ENCODE measurements at places on chromosomes 7 and 10. TPM values are rescaled to one million over a fixed set of nuclear protein-coding genes. Genes with fewer than 3 reads are reported as not detected.

CTAGE6 gene
- total RNA-seq: 0.07 TPM

PRR15 gene
- total RNA-seq: 53.3 TPM

ATG9B gene
- total RNA-seq: 0.64 TPM

GRCh38 chr7:8931906-8932646, 498.7 kb downstream of the NXPH1 start:
- no peak for DNase-seq
- no peak overlapping the region for H3K4me3 ChIP-seq
- H3K27ac ChIP-seq: no peak overlapping the region
- H3K27me3 ChIP-seq: no peaks in the 10 kb centered on the region

DNA sequence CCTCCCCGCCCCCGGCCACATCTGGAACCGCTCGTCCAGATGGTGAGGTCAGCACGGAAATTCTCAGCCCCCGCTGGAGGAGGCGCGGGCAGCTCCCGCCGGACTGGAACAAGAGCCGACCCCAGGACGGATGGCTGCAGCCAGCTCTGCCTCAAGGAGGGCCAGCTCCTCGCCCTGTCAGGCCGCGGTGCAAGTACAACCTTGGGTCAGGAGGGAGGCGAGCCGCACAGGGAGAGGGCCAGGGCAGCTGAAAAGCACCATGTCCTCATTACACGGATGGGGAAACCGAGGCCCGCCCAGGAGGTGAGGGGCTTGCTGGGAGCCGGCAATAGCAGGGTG, 3.8 kb upstream of the GRIFIN start:
- no peaks in the 10 kb centered on the region for H3K4me1 ChIP-seq
- no peaks in the 10 kb centered on the region for H3K27me3 ChIP-seq
- H3K4me3 ChIP-seq: no peak overlapping the region
- H3K27ac ChIP-seq: no peak overlapping the region

- peak; percentile 65 for DNase-seq
- H3K36me3 ChIP-seq: no peaks in the 10 kb centered on the region
- H3K27me3 ChIP-seq: no peaks in the 10 kb centered on the region
- H3K27ac ChIP-seq: peak overlapping the region; percentile 83
- no peaks in the 10 kb centered on the region for H3K4me1 ChIP-seq
- H3K4me3 ChIP-seq: no peak overlapping the region
These were observed 106.3 kb downstream of the C10orf105 start for GRCh38 chr10:71613261-71613777.

DNA sequence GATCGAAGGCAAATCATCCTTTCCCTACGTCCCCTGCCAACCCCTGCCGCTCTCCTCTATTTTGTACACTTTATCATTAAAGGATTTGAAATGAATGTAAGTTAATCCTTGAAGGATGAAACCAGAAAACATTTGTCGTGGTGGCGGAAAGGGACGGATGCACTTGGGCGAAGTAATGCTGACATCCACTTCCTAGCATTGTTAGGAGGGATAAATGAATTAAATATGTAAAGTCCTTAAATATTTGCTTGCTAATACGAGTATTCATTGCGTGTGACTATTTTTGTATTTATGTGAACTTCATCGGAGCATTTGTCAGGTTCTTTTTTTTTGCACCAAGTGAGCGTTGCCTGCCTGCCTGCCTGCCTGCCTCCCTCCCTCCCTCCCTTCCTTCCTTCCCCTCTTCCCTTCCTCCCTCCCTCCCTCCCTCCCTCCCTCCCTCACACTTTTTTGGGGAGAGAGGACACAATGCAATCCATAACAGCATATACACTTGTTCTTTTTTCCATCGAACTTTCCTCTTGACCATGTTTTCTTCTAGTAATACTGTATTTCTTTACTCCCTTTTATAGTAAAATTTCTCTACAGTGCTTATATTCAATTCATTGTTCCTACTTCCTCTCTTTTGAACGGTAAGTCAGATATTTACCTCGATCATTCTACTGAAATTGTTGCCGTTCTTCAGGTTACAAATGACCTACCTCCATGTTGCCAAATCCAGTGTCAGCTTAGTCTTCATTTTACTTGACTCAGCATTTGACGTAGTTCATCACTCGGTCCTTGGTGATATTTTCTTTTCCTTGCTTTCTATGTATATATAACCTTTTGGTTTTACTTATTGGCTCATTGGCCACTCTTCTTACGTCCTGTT, 831 bp downstream of the CCDC7 start:
- DNase-seq: peak; percentile 15
- H3K4me1 ChIP-seq: peaks cover 7% of the 10 kb centered on the region
- peak overlapping the region; percentile 22 for H3K4me3 ChIP-seq
- H3K36me3 ChIP-seq: no peaks in the 10 kb centered on the region

Measured in hepatocyte (in vitro differentiated cells).